ENCODE measurements at places on chromosomes 11 and 22.

GRCh38 chr22:36811094-36811800, 5.6 kb downstream of the PVALB start:
- DNase-seq = no peak

- DNase-seq = no peak
These were observed 335.3 kb upstream of the SYN3 start for GRCh38 chr22:33393432-33393831.

- no peak for DNase-seq
These were observed 53.7 kb downstream of the CDON start for GRCh38 chr11:126008956-126009355.

DNA sequence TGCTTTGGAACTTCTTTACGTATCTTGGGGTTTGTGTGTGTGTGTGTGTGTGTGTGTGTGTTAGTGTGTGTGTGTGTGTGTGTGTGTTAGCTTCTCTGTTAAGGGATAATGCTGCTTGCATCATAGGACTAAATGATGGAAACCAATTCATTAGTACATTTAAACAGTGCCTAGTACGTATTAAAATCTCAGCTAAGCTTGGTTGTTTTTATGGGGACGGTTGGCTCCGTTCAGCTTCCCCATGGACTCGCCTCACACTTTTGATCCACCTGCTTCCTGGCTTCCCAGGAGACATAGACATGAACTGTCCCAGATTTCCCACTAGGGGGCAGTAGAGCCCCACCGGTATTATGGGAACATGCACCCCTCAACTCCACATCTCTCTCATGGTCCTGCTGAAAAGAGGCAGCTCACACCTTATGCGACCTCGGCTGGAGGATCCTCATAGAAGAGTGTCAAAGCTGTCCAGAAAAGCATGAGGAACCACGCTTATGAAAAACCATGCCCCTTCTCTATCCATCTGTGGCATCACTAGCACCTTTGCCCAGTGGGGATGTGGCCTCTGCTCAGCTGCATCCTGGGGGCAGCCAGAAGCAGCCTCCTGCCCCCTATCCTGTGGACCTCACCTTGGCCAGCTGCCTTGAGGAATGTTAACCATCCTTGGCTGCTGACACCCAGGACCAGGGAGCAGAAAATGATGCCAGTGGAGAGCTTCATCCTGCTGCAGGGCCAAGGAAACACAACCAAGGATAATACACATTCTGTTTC, 9.7 kb upstream of the SAAL1 start:
- peak; percentile 22 for DNase-seq

GRCh38 chr11:26891501-26891900, 102.4 kb upstream of the FIBIN start:
- DNase-seq = no peak

DNA sequence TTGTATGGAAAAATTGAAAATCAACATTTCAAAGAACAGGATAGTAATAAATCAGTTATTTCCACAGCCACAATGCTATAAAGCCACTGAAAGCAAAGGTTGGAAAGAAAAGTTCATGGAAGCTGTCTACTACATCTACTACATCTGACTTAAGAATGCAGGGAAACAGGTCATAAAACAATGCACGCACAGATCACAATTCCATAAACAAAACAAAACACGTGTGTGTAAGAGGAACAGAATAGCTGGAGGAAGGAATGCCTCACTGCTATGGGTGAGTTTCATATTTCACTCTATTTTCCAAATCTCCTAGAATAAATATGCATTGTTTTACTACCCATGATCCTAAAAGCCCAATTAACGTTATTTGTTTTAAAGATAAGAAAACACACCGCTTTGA, 66.3 kb downstream of the NCAPD3 start:
- no peak for DNase-seq

DNA sequence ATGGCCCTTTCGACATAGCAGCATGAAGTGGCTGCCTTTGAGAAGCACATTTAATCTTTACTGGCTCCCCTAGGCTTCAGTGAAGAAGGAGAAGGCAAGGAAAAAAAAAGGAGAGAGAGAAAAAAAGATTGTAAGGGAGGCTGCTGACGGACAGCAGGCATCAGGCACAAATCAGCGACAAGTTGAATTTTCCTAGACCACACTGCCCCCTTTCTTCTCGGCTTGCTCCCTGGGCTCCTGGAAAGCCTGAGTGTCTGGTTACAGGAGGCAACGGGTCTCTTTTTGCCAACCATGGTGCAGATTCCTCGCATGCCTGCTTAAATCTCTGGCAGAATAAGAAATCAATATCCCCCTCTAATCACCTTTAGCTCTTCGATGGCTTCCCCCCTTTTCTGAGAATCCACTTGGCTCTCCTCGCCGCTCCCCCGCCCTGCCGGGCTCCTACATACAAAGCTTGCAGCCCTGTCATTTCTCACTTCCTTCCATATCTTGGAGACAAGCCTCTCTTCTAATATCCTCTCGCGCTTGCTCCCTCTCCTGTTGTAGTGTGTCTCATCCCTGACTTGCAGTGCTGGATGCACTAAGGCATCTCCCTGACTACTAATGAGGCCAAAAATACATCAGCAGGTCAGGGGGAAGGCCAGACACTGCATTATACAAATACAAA, 14.3 kb downstream of the BLID start:
- DNase-seq = peak; percentile 82

DNA sequence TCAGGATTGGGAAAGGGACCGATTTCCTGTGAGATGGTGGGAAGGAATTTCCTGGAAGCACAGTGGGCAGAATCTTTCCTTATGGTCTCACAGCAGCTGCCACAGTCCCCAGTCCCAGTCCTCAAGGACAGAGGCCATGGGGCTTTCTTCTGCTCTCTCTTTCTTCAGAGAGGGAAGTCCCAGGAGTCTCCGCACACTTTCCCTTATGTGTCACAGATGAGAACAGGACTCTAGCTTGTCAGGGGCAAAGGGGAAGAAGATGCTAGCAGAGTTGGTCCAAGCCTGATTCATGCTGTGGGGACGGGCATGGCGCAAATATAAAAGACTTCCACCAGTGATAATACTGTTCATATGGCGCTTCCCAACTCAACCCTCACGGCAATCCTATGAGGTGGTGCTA, 7.5 kb upstream of the PPFIA1 start:
- no peak for DNase-seq

GRCh38 chr11:5280582-5281102, 10.9 kb upstream of the HBE1 start:
- no peak for DNase-seq

DNA sequence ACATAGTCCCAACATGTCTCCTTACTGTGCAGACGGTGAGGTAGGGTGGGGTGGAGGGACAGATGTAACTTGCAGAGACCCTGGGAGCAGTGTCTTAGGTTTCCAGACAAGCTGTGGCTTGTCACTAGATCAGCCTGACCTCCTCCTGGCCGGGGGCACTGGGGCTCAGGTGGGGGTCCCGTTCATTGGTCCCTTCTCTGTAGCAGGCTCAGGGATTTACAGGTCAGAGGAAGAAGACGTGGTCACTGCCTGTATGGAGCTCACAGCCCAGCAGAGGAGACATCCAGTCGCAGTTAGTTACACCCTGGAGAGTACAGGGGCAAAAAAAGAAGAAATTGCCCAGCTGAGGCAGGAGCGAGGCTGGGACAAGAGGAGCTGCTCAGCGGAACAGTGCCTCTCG, 22.0 kb upstream of the TUB start:
- DNase-seq = no peak

- DNase-seq = no peak
These were observed 7.2 kb downstream of the AHNAK start for GRCh38 chr11:62539238-62539925.

GRCh38 chr11:12717851-12718291, 43.6 kb downstream of the TEAD1 start:
- DNase-seq = no peak

DNA sequence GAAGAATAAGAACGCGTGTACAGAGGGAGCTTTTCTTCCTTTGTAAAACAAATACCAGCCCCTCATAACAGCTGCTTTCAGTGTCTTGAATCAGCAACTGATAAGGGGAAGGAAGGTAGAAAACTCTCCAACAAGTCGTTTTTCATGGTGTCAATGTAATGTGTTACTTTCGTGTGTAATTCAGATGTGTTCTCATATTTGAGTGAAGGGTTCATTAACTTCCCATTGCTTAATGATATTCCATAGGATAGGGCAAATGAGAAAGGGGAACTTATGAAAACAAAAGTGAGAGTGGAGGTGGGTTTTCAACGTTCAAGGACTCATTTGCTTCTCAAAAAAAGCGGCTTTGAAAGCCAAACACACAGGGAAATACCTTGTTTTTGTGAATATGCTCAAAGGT, 452.1 kb downstream of the NTM start:
- DNase-seq = no peak

DNA sequence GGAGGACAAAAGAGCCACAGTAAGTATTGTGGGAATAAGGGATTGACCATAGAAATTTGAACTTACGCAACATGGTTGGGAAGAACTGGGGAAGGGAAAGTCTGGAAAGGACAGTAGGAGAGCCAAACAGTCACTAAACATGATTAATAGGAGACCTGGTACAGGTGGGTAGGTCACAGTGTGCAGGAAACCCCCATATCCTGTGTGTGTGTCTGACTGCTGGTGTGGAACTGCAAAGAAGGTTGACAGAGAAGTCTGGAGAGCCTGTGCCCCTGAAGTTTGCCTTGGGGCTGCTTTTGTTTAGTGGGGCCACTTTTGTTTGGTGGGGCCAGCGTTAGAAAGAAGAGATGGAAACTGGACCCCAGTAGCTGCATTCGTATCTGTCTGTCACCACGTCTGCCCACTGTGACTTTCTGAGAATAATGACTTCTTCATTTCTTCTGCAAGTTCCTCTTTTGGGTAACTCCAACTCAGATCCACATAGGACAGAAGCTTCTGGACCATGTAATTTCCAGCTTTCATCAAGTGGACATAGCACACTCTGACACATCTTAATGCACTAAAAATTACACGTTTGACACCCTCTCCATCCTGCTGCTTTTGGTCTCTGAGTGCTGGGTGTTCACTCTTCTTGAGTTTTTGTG, 126.8 kb upstream of the RAG2 start:
- no peak for DNase-seq

DNA sequence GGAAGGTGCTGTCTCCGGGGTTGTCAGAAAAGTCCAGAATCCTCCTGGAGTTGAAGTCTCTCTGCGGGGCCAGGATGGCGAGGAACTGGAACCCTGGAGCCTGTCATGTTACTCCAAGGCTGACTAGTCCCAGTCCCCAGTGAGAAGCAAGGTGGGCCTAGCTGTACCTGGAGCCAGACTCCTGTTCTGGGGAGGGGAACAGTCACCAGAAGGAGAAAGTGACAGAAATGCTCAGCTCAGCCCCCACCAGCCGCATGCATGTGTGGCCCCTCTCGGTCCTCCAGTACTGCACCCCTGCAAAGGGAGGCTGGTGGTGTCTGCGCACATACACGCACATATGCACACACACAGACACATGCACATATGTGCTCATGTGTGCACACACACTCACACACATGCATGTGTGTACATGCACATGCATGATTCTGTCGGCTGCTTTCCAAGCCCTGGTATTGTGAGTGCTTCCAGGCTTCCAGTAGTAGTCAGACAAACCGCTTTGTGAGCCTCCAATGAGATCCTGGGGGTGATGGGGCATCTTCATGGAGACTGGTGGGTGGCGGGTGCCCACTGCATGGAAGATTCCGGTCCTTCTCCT, 54.3 kb downstream of the RTL6 start:
- DNase-seq = no peak

DNA sequence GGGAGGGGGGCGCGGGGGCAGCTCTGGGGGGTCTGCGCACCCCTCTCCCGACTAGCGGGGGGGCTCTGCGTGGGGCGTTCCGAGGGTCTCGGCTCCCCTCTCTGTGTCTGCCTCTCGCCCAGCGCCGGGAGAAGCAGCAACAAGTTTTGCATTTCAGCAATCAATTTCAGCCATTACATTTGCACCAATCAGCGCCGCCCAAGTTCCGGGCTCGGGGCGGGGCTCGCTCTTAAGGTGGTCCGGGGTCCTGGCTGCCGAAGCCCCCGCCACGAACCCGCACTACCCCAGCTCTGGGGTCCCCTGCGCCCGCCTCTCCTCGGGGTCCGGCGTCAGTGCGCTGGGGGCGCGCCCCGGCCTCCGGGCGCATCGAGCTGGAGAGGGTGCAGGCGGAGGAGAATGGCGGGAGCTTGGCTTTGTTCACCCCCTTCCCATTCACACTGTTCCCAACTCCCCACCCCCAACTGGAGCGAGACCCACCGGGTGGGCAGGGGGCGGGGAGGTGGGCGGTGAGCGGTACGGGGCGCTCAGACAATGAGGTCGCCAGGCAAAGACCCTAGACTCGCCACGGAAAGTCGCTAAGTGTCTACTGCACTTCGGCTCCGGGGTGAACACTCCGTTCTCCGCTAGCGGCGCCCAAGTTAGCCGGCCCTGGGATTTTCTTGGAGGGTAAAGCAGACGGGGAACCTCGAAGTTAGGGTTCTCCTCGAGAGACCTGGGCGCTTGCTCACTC, at the start of gene MN1:
TSS of gene MN1 (minus strand) at position 141 of the 730 bp plus-strand sequence. CDS start 1,213 bp downstream, outside the sequence.
- DNase-seq = no peak

DNA sequence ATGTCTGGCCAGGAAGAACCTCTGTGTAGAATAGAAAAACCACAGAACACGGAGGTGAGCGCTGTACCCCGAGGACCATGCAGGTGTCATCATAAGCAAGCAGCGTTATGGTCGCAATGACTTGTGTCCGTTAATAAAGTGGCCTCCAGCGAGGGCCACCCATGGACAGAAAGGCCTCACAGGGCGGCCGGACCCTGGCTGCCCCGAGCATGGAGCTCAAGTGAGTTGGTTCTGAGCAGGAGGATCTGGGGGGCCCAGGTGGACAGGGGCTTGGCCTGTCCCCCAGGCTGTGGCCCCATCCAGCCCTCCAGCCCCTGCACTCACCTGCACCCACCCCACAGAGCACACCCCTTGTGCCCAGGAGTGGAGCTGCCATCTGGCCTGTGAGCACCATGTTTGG, 133.8 kb downstream of the BRD1 start:
- DNase-seq = no peak

DNA sequence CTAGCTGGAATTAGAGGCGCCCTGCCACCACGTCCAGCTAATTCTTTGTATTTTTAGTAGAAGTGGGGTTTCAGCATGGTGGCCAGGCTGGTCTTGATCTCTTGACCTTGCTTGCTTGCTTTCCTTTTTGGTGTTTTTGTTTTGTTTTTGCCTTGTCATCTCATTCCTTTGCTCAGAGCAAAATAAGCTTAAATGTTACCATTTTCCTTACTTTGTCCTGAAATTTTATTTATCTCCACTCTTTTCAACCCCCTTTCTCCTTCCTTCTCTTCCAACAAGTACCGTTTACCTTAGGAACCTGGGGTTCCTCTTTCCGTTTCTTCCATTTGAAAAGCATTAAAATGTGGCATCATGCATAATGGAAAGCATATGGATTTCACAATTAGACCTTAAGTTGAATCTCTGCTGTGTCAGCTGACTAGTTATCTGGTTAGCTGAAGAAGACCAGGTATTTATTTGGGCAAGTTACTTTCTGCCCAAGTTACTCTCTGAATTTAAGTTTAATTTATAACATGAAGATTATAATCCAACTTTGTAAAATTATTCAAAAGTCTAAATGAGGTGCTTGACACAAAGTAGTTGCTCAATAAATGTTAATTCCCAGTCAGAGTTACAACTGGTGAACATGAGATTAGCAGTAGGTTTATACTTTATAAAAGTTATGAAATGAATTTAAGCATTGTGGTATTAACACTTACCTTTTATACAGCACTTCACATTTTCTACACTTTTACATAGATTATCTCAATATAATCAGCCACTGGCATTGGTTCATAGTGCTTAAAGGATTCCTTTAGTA, 69.7 kb downstream of the PRMT3 start:
- no peak for DNase-seq

Data from left renal pelvis (tissue), 4 donors.